Glomerular endothelial cell (primary cell): ENCODE measurements at places on chromosomes 16 and 17.

- DNase-seq, result no peak
Measured at GRCh38 chr16:28293601-28293960, 1.3 kb downstream of the SBK1 start.

GRCh38 chr17:53662608-53663007 is 160.1 kb upstream of the KIF2B start:
- DNase-seq, result no peak

GRCh38 chr16:77233799-77234519 is 34.8 kb downstream of the SYCE1L start:
- no peak for DNase-seq

- no peak for DNase-seq
Measured at GRCh38 chr16:62967611-62968010, 931.4 kb upstream of the CDH8 start.
